ENCODE measurements at places on chromosomes 7 and 10.

DNA sequence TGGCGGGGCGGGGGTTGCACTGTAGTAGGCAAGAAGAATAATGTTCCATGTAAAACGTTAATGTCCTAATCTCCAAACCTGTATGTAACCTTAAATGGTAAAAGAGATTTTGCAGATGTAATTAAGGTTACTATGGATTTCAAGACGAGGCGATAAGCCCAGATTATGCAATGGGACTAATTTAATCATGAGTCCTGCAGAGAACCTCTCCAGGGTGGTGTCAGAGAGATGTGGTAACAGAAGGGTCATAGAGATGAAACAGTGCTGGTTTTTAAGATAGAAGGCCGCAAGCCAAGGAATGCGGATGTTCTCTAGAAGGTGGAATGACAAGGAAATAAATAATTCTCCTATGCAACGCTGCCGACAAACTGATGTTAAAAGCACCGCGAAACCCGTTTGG lies 57.1 kb downstream of the UBE3C start:
- DNase-seq, result no peak

GRCh38 chr10:78408671-78409472 lies 375.2 kb downstream of the RPS24 start:
- no peak for DNase-seq

DNA sequence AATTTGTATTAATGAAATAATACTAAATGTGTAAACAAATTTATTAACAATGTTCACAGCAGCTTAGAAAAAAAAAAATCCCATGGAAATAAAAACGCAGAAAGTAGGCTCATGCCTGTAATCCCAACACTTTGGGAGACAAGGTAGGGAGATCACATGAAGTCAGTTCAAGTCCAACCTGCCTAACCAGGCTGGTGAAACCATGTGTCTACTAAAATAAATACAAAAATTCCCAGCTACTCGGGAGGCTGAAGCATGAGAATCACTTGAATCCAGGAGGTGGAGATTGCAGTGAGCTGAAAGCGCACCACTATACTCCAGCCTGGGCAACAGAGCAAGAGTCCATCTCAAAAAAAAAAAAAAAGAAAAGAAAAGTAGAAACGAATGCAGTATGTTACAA lies 36.2 kb downstream of the LARP4B start:
- DNase-seq, result no peak

DNA sequence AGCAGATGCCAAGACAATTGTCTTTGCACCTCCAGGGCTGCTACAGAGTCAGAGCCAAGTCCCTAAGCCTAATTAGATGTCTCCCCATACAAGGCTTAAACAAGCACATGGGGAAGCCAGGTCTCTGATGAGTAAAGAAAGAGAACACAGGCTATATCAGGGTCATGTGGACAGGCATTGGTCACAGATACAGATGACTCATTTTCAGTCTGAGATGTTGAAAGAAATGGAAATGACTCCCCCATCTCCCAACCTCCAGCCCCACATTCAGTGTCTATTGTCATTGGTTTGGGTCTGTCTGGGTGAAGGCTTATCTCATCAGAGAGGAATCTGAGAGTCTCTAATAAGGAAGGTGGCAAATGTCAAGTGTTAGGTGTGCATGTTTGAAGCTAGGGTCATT lies 290.1 kb upstream of the KIAA1217 start:
- DNase-seq, result no peak

DNA sequence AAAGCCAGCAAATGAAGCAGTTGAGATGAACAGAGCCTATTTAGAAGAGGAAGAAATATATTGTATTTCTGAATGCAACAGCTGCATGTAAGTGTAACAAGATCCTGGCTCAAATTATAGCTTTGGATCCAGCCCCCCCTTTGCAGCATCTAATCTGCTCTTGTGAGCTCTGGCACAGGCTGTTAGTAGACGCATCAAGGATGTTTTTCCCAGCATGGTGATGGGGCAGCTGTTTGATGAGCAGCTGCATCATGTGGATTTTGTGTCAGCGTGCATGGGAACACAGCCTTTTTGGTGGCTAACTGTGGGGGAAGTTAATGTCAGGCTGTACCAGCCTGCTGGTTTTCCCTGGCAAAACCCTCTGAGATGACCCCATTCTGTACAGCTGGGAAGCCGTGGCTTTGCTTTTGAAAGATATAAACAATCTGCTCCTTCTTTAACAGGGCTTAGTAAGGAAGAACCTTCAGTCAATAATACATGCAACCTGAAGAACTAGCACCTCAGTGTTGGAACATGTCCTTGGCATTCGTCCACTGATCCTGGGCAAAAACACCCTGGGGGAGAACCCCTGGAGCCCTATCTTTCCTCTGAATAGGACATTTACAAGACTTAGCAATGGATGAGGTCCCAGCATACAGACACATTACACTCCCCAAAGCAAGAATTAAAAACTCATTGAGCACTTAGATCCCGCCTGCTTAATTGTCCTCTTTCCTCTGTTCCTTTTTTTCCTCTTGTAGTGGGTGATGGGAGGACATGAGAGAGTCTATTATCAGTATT lies 70.6 kb downstream of the NPS start:
- DNase-seq, result no peak

GRCh38 chr7:127815631-127816145 lies 163.7 kb downstream of the SND1 start:
- no peak for DNase-seq

GRCh38 chr7:18671176-18671575 lies 175.6 kb downstream of the HDAC9 start:
- no peak for DNase-seq

- no peak for DNase-seq
These were observed 7.4 kb upstream of the C10orf67 start for GRCh38 chr10:23351926-23352519.

GRCh38 chr7:117564627-117565026 lies 84.8 kb downstream of the CFTR start:
- DNase-seq, result no peak

GRCh38 chr10:59536167-59537014 lies 173.3 kb downstream of the SLC16A9 start:
- DNase-seq, result no peak

- DNase-seq, result no peak
These were observed 39.1 kb upstream of the EBF3 start for GRCh38 chr10:130003166-130003565.

DNA sequence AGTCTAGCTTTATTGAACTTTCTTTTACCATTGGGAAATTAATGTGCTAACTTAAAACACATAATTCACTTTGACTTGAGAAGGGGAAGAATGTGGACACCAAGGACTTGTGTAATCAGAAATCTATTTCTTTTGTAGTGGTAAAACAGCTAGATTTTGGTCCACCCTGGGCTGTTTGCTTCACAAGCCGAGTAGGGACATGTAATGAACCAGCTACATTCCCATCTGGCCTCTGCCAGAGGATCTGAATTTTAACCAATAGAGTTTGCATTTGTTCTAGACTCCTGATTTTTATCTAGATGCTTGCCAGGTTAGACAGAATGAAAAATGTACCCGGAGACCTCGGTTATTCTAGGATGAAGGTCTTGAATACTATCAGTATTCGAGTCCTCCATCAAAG lies 1.9 kb downstream of the CACNB2 start:
- no peak for DNase-seq

DNA sequence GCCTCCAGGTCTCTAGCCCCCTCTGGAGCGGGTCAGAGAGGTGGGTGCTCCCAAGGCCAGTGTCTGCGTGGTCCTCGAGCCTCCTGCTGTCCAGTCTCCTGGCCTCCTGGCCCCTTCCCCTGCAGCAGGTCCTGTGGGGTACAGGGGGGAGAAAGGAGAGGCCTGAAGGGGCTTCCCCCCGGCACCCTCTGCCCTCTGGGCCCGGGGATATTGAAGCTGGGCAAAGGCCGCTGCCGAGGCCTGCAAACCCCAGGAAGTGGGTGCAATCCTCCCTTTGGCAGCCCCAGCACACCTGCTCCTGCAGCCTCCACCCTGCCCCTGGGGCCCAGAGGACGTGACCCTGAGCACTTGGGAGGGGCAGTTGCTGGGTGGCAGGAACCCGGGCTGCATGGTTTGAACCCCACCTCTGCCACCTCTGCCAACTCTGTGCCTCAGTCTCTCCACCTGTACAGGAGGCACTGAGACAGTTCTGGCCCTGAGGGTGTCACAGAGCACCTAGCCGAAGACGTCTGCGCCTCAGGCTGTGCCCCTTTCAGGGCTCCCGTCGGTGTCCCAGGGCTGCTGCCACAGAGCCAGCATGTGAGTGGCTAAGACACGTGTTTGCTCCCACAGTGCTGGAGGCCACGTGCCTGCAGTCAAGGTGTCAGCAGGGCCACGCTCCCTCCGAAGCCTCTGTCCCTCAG lies 59.1 kb upstream of the INPP5A start:
- DNase-seq, result no peak

DNA sequence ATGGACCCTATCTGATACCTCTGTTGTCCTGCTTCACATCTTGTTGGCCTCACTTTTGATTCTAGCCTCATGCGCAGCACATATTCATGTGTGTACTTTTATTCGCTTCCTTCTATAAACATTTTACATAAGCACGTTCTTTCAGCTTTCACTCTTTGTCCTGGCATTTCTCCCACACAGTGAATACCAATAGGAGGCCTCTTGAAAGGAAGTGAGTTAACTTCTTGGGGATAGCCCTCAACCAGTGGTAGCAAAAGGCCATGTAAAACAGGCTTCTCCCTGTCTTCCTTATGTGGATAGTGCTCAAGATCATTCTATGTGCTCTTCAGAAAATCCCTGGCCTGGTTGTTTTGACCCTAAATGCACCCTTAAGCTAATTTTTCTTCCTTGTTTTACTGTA lies 633.9 kb upstream of the MBL2 start:
- DNase-seq, result no peak

DNA sequence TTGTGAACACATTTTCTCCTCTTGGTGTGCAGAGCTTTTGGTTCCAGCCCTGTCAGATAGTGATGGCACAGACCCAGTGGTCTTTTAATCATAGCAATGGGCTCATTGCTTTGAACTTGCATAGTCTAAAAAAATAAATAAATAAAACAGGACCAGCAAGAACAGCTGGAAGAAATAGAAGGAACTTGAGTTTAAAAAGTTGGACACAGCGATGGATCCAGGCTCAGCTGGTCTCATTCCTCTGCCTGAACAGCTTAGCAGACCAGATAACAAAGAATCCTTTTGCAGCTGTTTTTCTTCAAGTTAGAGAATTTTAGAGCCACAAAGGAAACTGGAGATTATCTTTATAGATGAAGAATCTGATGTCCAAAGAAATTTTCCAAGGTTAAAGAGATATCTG lies 1005.6 kb downstream of the LRMDA start:
- DNase-seq, result no peak

- no peak for DNase-seq
These were observed 49.6 kb downstream of the SYPL1 start for GRCh38 chr7:106062521-106062931.

DNA sequence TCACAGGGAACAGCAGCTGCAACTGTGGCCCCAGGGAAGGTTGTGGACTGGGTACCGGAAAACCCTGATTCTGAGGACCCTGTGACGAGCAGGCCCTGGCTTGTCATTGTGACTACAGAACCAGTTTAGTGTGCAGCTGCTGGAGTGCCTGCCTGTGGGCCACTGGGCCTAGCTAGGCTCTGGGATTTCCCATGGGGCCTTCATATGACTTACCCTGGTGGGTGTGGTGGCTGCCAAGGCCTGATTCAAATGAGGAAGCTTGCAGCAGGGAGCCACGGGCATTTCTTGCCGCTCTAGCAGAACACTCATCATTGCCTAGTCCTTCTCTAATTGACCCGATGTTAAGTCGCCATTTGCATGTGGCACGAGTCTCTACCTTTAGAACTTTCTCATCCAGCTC lies 14.7 kb upstream of the CAMK2G start:
- DNase-seq, result no peak

- no peak for DNase-seq
These were observed 132.6 kb downstream of the CAMK1D start for GRCh38 chr10:12481924-12482323.

DNA sequence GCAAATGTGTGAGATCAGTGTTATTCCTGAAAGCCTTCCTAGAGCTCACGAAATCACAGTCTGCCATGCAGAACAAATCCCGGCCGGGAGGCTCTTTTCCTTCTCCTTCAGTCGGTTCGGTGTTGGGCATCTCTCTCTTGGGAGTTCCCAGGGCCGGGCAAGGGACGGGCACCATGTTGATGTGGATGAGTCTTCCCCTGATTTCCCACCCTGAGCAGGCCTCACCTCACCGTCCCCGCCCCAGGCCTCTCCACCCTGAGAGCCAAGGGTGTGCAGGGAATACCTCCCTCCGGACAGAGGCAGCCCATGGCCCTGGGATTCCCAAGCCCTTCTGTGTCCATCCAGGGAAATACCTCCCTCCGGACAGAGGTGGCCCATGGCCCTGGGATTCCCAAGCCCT lies 28.0 kb upstream of the DIP2C start:
- no peak for DNase-seq

GRCh38 chr10:88182601-88182930 lies 319.1 kb downstream of the PTEN start:
- no peak for DNase-seq

GRCh38 chr10:114396464-114396863 lies 7.8 kb downstream of the AFAP1L2 start:
- DNase-seq, result no peak

DNA sequence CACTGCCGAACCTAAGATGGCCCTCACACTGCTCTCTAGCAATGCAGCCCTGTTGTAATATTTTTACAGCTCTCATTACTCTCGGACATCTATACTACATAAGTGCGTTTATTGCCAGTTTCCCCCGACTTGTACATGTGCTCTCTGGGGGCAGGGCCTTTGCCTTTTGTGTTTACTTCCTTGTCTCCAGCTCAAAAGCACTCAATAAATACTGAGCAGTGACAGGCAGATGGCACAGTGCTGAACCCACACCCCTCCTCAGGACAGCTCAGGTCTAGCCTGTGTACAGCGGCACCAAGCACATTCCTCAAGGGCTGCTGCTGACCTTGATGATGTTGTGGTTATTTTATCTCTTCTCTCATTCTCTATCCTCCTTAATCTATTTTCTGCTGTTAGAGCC lies 68.0 kb upstream of the ELMO1 start:
- DNase-seq, result no peak

DNA sequence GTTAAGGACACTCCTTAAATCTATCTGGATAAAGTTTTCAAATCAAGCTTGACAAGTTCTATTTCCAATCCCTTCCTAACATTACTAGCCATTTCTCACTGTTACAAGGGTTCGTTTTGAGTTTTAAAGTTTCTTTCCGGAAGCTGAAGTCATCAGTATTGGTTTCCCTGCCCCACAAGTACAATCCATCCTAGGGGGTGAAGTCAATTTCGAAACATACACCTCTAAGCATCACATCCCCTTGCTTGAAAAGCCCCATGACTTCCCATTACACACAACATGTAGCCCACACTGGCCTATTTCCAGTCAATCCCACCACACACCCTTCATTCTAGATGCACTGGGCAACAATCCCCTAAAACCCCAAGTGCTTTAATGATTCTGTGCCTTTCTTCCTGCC lies 13.0 kb downstream of the DPY19L1 start:
- no peak for DNase-seq

DNA sequence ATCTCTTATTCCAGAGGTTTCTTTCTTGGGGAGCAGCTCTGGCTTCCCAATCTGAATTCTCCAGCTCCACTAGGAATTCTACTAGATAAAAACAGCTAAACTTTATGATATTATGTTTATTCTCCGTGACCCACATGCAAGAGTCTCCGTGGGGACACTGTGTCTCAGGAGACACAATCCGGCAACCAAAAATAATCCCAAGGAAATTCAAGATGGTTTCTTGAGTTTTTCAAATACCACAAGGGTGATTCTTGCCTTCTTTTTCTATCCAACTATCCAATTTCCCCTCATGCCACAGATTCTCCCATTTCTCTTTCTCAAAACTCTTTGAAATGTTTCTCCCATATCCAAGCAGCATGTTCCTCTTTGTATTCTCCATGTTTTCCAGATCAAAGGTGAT lies 103.1 kb downstream of the FAS start:
- DNase-seq, result no peak

Data from progenitor cell of endocrine pancreas (in vitro differentiated cells).